ENCODE measurements at places on chromosomes 12 and 14. TPM values are rescaled to one million over a fixed set of nuclear protein-coding genes. Genes with fewer than 3 reads are reported as not detected.

The TMEM179 gene
- 0.35 TPM for total RNA-seq

The RPS6KL1 gene
- 0.46 TPM for total RNA-seq

The AKT1 gene
- total RNA-seq, result 113 TPM

The CDK4 gene
- total RNA-seq, result 268 TPM

The OAS2 gene
- 0.15 TPM for total RNA-seq

The WNT5B gene
- 1.6 TPM for total RNA-seq

The LTB4R2 gene
- total RNA-seq, result 5.7 TPM

The ART4 gene
- not detected for total RNA-seq

The MEG3 gene
- 60.4 TPM for total RNA-seq

The PLEKHG7 gene
- 0.10 TPM for total RNA-seq

The IFNG-AS1 gene
- total RNA-seq, result not detected

The GLIPR1L2 gene
- 0.14 TPM for total RNA-seq

The NAA30 gene
- total RNA-seq, result 15.5 TPM

The KLRF2 gene
- total RNA-seq, result not detected

Data from A549 treated with RU486 at 1 μM for 4 hours (cell line).